ENCODE measurements at places on chromosomes 1 and 21. TPM values are rescaled to one million over a fixed set of nuclear protein-coding genes. Genes with fewer than 3 reads are reported as not detected.

Gene SHE
- not detected for polyA plus RNA-seq

Gene DNALI1
- polyA plus RNA-seq, result not detected

Gene RPS27
- 22,392 TPM for polyA plus RNA-seq

Gene RORC
- 0.26 TPM for polyA plus RNA-seq

Gene LCE2B
- polyA plus RNA-seq, result not detected

Gene IL24
- polyA plus RNA-seq, result 43.5 TPM

Gene SLC5A9
- polyA plus RNA-seq, result not detected

Gene CRB1
- not detected for polyA plus RNA-seq

Measured in IgD-negative memory B cell (primary cell).